ENCODE measurements at places on chromosomes 2 and 18.

GRCh38 chr2:197994751-197995150 lies 190.4 kb downstream of the PLCL1 start:
- no peak for DNase-seq

- no peak for DNase-seq
Measured at GRCh38 chr2:133415210-133415876, 152.9 kb downstream of the NCKAP5 start.

GRCh38 chr2:73939419-73939818 lies 12.7 kb downstream of the DGUOK start:
- DNase-seq = peak; percentile 71

- no peak for DNase-seq
Measured at GRCh38 chr18:8333961-8334360, 275.3 kb upstream of the RAB12 start.

GRCh38 chr18:61589053-61589723 lies 256.0 kb downstream of the CDH20 start:
- no peak for DNase-seq

DNA sequence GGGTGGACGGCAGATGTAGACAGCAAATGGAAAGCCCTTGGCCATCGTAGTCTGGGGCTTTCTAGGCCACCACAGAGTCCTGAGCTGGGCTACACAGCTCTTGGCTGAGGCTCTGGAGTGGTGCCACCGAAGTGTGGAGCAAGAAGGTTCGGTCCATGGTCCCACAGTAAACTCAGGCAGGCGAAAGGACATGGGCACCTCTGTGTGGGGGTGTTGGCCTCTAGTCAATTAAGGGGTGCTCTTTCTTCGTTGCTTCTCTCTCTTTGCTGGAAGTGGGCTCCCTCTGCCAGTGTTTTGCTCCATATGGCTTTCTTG lies 34.7 kb upstream of the MRPL33 start:
- no peak for DNase-seq

GRCh38 chr2:240921995-240922244 lies 15.8 kb downstream of the CROCC2 start:
- DNase-seq = no peak

DNA sequence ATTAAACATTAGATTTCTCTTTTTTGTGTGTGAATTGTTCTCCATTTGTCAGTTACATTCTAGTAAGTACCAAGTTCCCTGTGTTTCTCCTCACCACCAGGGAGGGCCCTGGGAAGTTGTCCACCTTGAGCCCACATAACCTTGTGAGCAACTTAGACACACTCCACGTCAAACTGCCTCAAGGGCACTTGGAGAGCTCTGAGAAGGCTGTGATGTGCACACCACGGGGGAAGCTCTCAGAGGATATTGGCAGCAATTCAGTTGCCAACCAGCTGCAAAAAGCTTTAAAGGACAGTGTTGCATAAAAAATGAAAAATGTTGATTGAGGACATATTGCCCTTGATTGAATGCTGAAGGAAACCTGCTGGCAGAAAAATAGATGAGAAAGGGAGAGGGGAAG lies 743.6 kb downstream of the RNF144A start:
- no peak for DNase-seq

- DNase-seq = no peak
Measured at GRCh38 chr2:96251721-96252292, 14.0 kb downstream of the TMEM127 start.

- DNase-seq = no peak
Measured at GRCh38 chr2:65316072-65316471, 88.4 kb downstream of the ACTR2 start.

DNA sequence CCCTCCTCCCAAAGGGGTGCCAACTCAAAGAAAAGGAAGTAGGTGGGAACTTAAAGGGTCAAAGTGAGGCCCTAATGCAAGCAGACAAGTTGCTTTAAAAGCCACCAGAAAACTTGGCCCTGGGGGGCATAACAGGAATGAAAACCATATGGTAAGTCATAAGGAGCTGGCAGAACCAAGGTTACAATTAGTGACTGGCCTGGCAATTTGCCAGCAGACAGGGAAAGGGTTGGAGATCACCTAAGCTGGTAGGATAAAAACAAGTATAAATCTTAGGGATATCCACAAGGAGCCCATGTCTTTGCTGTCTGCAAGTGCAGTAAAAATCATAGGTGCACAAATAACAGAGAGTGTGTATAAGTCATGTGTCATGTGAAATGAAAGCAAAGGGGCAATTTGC lies 256.7 kb upstream of the LRRTM4 start:
- DNase-seq = no peak

- DNase-seq = no peak
Measured at GRCh38 chr2:49255409-49255971, 101.2 kb upstream of the FSHR start.

- DNase-seq = no peak
Measured at GRCh38 chr2:144503242-144503641, 16.7 kb downstream of the ZEB2 start.

GRCh38 chr2:219285894-219286425 lies 6.8 kb downstream of the DNAJB2 start:
- no peak for DNase-seq

DNA sequence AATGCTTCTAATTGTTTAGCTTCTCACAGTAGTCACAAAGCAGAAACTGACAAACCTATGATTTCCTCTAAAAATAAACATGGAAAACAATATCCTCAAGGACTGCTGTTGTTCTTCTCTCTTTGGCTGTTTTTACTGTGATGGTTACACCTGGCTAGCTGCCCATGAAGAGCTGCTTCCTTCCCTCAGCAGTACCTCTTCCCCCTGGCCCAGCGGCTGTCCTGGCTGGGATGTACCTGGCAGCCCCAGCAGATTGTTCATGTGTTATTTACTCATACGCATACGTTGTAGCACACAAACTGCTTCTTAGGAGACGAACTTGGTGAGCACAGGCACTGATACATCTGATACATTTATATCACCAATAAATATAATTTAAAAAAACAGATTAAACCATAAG lies 27.4 kb downstream of the NEMP2 start:
- no peak for DNase-seq

GRCh38 chr18:23178661-23179081 lies 43.4 kb downstream of the CABLES1 start:
- DNase-seq = no peak

DNA sequence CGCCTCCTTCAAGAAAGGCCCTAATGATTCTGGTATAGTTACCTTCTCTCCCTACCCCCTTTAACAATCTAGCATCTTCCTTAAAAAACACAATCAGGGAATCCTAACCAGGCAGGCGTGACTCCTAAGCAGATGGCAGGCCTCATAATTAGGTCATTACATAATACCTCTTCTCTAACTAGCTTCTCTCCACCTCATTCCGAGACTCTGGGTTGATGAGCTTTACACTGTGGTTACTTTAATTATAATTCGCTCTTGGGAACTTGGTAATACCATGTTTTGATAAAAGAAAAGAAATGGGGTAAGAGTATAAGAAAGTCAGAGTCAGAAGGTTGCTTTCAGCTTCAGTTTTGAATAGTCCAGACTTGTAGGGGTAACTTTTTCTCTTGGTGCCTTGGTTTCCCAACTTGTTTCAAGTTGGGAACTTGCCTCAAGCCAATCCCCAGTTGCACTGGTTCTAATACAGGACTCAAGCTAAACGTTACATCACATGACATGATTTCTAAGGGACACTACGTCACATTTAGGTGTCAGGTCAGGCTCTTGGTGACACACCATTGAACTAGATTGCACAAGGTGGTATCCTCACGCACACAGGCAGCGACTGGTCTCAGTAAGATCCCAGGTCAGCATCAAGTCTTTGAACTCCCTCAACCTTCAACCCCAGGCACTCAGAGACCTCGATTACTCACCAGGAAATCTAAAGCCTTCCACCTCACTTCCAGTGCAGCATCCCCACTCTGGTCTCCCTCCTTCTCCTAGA lies 59.2 kb downstream of the AAK1 start:
- no peak for DNase-seq

DNA sequence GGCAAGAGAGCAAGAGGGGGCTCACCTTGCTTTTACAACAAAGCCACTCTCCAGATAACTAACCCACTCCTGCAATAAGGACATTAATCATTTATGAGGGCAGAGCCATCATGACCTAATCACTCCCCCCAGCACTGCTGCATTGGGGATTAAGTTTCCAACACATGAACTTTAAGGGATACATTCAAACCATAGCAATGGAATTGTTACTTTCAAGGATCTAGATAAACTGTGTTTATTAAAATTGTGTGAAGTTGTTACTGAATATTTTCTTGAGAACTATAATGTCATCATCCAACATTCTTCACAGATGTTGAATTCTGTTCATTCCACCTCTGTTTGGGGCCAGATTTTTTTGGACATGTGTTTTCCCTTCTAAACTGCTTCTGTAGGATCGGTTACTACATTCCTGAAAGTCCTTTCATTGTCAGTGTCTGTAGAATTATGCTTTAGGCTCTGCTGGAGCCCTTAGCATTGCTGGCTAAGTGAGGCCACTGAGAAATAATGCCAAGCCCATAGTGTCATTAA lies 50.4 kb downstream of the SPATS2L start:
- no peak for DNase-seq

GRCh38 chr18:79575891-79576685 lies 103.5 kb upstream of the CTDP1 start:
- no peak for DNase-seq

GRCh38 chr2:86439879-86440630 lies 1.1 kb upstream of the KDM3A start:
- DNase-seq = no peak

DNA sequence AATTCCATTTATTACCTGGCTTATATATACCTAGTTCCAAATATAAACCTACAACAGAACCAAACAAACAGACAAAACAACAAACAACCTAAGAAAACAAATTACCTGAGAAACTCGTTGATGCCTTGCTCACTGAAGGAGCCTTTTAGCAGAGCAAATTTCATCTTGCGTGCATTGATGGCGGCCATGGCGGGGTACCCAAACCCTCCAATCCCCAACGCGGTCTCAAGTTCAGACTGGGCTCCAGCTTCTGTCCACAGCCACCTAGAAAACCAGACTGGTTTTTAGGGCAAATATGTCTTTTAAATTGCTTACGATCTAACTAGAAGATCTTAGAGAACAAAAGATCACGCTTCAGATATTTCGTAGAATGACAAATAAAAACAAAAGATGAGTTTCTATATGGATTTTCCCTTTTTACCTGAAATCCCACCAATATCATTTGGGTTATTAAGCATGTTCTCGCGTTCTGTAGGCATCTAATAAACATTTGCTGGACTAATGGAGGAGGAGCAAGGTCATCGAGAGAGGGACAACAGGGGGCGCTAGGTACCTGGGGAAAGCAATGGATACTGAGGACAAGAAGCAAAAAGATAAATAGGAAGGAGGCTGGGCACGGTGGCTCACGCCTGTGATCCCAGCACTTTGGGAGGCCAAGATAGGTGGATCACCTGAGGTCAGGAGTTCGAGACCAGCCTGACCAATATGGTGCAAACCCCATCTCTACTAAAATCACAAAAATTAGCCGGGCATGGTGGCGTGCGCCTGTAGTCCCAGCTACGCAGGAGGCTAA lies 25.2 kb downstream of the PDIA6 start:
- DNase-seq = no peak

DNA sequence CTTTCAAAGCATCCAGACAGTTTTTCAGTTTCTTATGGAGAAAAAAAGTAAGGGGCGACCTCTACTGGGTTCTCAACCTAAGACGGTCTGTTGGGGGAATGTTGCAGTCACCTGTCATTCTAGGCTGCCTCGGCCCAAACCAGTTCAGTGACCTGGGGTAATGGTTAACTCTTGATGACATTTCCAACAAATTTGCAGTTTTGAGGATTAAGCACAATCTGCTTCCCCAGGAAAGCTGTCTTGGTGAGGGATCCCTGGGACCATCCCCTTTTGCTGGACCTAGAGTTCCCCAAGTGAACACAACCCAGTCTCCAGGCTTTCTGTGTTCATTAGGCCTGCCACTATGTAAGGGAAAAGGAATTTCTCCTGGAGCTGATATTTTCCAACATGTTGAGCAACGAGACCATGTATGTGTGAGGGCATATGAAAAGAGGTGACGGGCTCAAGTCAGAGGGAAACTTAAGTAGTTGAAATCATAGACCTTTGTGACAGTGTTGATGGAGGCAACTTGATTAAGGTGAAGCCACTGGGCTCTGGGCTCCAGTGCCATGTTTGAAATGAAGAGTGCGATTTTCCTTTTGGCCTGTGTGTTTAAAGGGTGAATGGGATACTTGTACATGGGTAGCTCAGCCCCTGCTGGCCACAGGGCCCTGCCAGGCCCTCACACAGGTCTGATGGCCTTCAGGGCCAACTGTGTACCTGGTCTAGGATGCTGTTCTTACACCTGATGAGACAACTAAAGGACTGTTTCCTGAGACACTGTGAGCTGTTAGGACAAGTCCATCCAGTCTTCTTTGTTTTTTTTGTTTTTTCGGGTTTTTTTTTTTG lies 27.0 kb downstream of the FOSL2 start:
- DNase-seq = no peak

DNA sequence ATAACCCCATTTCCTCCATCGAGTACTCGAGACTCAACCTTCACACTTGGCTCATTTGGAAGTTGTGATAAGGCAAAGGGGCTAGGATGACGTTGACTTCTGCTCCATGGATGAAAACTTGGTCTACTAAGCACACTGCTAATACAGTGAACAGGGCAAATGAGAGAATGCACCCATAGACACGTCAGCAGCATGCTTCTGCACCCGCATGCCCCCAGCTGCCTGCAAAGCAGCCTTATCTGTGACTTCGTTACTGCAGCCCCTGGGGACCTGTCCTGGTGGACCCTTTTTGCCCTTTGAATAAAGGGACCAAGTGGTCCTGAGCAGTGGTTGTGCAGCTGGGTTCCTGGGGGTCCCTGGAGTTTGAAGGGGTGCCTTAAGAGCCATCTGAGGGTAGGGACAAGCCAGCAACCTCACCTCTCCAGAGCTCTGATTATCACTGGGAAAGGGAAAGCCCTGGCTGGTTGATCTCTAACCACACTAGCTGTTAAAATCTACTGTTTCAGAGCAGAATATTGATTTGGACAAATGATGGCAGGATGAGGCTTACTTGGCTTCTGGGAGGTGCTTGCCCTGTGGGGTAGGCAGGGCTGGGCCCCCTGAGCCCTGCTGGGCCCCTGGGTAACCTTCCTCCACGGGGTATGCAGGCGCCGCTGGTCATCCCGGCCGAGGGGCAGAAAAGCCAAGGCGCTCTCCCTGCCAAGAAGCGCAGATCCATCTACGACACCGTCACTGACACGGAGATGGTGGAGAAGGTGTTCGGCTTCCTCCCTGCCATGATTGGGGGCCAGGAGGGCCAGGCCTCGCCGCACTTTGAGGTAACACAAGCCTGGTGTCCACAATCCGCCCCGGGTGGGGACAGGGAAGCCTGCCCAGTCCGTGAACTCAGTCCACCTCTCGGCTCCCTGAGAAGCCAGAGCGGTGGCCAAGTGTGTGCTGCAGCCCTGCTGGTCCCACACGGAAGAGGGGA lies 37.6 kb upstream of the GPR17 start:
- no peak for DNase-seq

DNA sequence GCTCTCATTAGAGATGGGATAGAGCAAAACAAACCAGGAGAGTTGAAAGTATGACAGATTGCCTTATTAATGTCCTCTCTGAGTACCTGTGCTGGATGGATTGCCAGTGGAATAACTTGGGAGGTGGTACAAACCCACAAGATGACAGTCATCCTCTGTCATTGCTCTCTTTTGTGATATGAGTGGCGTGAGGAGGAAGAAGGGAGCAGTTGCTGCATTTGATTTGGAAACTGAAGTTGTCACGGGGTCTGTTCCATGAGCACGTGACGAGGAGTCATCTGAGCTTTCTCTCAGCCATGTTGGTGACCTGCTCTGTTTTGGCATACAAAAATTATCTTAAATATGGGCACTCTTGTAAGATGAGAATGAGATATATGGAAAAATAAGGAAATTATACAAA lies 204.9 kb downstream of the FAM210A start:
- DNase-seq = no peak

GRCh38 chr2:96787411-96787810 lies 26.7 kb downstream of the CNNM4 start:
- DNase-seq = no peak

- no peak for DNase-seq
Measured at GRCh38 chr2:222333397-222333796, 34.6 kb upstream of the PAX3 start.

Data from hematopoietic multipotent progenitor cell (in vitro differentiated cells).